Hepatocyte (in vitro differentiated cells): ENCODE measurements at places on chromosomes 5 and 9. TPM values are rescaled to one million over a fixed set of nuclear protein-coding genes. Genes with fewer than 3 reads are reported as not detected.

RASGRF2 gene
- total RNA-seq, result 3.1 and 3.3 TPM in 2 replicates

GMCL2 gene
- not detected in 2 replicates for total RNA-seq

SOX30 gene
- total RNA-seq, result not detected in 2 replicates

NADK2 gene
- 83.0 and 102 TPM in 2 replicates for total RNA-seq

SGCD gene
- total RNA-seq, result 8.0 and 8.8 TPM in 2 replicates

ADAMTS16 gene
- 3.2 and 5.9 TPM in 2 replicates for total RNA-seq

CRB2 gene
- 5.6 and 7.0 TPM in 2 replicates for total RNA-seq

RNF180 gene
- total RNA-seq, result 4.4 and 4.7 TPM in 2 replicates

SLC2A6 gene
- total RNA-seq, result 5.7 and 7.3 TPM in 2 replicates

BTNL3 gene
- 25.9 and 31.3 TPM in 2 replicates for total RNA-seq

GTF2H2C gene
- total RNA-seq, result 51.9 and 55.1 TPM in 2 replicates

MPDZ gene
- 43.3 and 45.5 TPM in 2 replicates for total RNA-seq

ZNF879 gene
- total RNA-seq, result 3.6 and 4.3 TPM in 2 replicates

LRRC19 gene
- total RNA-seq, result 44.6 and 44.8 TPM in 2 replicates

S1PR3 gene
- 46.1 and 48.6 TPM in 2 replicates for total RNA-seq

PCDHGB7 gene
- 6.9 and 8.8 TPM in 2 replicates for total RNA-seq

UBLCP1 gene
- total RNA-seq, result 20.2 and 28.9 TPM in 2 replicates

KIF4B gene
- total RNA-seq, result 0.10 TPM in 1 of 2 replicates, not detected in the other

TAF11L8 gene
- total RNA-seq, result not detected in 2 replicates

LCN10 gene
- not detected in 2 replicates for total RNA-seq

PCDHGA7 gene
- total RNA-seq, result 0.04 and 0.10 TPM in 2 replicates

OSMR gene
- 17.6 and 19.4 TPM in 2 replicates for total RNA-seq

DNAJA1 gene
- 171 and 185 TPM in 2 replicates for total RNA-seq

SPATA31C2 gene
- total RNA-seq, result not detected in 2 replicates

BARHL1 gene
- not detected in 2 replicates for total RNA-seq

SLC46A2 gene
- total RNA-seq, result not detected in 2 replicates

SH3GL2 gene
- 5.0 and 5.8 TPM in 2 replicates for total RNA-seq

GFI1B gene
- total RNA-seq, result 0.10 TPM in 1 of 2 replicates, not detected in the other

SAXO1 gene
- total RNA-seq, result not detected in 2 replicates

HSPB3 gene
- 1.8 and 3.2 TPM in 2 replicates for total RNA-seq

OR1Q1 gene
- total RNA-seq, result not detected in 2 replicates

ANKRD34B gene
- total RNA-seq, result not detected in 2 replicates

SPINK13 gene
- not detected in 2 replicates for total RNA-seq

NR3C1 gene
- 53.2 and 60.5 TPM in 2 replicates for total RNA-seq

TIMD4 gene
- 0.28 and 1.1 TPM in 2 replicates for total RNA-seq

RNF208 gene
- total RNA-seq, result 1.6 and 2.3 TPM in 2 replicates

ZNF483 gene
- total RNA-seq, result 4.4 and 4.6 TPM in 2 replicates

CD72 gene
- total RNA-seq, result 1.9 and 2.0 TPM in 2 replicates

ADAMTS6 gene
- total RNA-seq, result 10.4 and 21.0 TPM in 2 replicates

CCDC192 gene
- not detected in 2 replicates for total RNA-seq

FOXE1 gene
- 0.67 and 0.88 TPM in 2 replicates for total RNA-seq
